ENCODE measurements at places on chromosomes 3 and 15.
A peak's percentile ranks its signal among the peaks of the same experiment; 100 is the strongest.

GRCh38 chr15:85402195-85402881, 21.9 kb downstream of the AKAP13 start:
- DNase-seq, result no peak

- DNase-seq, result no peak
Observed at GRCh38 chr15:47206358-47206978, 510.8 kb upstream of the SEMA6D start.

DNA sequence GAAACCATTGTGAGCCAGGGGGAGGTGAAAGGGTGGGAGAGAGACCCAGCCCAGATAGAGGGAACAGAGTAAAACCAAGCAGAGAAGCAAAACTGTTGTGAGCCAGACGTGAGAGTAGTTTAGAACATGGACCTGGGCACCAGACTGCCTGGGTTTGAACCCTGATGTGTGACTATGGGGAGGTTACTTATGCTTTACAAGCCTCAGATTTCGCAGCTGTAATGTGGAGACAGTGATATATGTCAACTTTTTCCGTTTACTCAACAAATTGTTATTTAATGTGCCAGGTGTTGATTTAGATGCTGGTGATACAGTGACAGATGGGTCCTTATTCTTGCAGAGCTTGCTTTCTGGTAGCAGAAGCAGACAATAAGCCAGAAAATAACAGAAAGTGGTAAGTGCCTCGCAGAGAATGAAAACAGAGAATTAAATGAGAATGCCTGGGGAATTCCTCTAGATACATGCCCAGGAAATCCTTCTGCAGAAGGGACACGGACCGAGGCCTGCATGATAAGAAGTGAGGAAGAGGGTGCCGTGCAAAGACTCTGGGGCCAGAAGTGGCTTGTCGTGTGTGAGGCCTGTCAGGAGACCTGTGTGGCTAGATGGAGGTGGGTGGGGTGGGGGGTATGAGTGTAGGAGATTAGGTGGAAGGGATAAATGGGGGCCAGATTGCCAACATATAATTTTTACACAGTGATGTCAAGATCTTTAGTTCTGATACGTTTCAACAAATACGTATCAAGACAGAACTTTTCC, 15.0 kb downstream of the KAT2B start:
- no peak for DNase-seq

DNA sequence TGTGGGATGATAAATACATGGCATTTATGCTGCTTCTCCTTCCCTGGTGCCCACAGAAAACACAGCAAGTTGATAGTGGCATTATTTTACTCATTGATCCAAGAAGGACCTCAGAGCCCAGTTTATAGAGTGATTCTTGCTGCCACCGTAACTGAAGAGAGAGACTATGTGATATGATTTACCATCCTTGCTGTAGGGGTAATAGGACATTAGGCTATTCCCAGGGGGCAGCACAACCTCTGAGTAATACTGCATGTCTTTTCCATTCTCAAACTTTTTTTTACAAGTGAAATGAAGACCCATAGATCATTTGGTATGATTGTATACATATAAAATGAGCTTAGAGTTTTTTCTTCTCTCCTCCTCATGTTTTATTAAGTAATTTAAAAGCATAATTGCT, 136.4 kb downstream of the ABI3BP start:
- DNase-seq, result no peak

GRCh38 chr15:50353251-50353974, 1.6 kb downstream of the GABPB1 start:
- DNase-seq, result peak; percentile 11

- DNase-seq, result no peak
Observed at GRCh38 chr15:93201940-93202339, 112.9 kb upstream of the RGMA start.

DNA sequence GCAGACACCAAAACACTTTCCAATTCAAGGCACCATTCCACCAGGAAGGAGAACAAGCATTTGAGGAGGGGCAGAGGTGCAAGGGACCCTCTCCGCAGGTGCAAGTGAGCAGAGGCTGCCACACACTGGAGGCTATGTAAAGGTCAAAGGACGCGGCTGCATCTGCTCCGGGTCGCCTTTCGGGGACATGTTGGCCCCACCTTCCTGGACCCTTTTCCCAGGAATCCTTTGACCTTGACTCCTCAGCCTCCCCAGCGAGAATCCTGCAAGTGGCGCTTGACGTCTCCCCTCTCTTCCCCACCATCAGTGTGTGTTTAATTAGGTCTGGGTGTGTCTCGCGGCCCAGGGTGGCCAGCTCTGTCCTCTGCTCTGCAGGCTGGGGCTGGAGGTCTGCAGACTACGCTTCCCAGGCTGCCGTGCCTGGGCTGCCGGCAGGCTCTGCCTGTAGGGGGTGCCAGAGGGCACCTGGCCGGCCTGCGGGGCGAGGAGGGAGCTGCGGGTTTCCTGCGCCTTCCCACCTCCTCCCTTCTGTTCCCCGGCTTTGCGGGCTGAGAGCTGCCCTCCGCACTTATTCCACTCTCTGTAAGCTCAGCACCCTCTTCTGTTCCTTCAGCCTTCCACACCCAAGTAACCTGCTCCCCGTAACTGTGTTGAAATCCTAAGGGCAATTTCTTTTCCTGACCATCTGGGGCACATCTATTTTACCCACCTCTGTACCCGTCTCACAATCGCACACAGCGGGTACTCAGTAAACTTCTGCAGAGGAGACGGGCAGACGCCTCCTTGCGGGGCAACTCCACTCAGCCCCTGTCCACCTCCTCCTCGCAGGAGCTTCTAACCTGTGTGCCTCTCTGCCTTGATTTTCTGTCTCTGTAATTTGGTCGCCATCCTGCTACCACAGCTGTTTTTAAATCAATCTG, 129.8 kb downstream of the NSMCE3 start:
- DNase-seq, result no peak

- DNase-seq, result no peak
Observed at GRCh38 chr15:78060232-78060631, 17.3 kb downstream of the TBC1D2B start.

DNA sequence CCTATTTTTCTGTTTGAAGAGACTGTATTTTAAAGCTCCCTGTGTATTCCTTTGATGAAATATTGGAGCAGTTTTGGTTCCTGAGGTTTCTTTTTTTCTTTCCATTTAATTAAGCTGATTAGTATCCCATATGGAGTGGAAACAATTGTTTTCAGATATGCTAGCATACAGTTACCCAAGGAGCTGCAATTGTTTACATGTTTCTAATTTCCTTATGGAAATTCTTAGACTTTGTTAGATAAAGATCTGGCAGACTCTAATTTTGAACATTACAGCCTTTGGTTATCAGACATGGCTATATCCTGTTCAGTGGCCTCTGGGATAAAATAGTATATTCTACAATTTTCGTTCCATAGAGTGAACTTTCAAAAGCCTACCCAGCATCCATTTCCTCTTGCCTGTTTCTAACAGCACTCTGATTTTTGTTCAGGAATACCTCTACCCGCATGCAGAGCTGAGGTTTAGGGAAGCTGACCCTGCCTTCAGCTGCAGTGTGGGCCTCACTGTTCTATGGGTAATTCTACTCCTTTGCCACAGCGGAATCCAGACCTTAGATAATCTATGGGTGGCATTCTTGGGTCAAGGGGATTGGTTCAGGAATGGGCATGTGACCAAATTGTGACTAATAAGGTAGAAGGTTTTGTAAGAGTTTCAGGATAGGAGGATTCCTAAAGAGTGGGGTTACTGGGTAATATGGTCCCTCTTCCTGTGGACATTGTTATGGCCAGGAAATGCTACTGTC, 161.1 kb upstream of the ANKRD28 start:
- DNase-seq, result no peak

DNA sequence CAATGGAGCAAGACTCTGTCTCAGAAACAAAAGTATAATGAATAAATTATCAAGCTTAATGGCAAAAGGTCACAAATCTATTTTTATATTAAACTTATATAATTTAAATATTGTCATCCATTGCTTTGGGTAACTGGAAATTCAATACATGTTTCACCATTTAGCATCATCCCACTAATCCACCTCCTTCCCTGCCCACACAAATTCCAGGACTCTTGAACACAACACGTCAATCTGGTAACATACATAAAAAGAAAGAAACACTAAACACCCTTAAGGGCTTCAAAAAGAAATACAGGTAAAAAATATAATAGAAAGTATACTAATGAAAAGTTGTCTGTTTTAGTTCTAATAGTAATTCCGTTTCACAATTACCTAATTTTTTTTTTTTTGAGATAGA, 149.4 kb downstream of the STAG1 start:
- no peak for DNase-seq

DNA sequence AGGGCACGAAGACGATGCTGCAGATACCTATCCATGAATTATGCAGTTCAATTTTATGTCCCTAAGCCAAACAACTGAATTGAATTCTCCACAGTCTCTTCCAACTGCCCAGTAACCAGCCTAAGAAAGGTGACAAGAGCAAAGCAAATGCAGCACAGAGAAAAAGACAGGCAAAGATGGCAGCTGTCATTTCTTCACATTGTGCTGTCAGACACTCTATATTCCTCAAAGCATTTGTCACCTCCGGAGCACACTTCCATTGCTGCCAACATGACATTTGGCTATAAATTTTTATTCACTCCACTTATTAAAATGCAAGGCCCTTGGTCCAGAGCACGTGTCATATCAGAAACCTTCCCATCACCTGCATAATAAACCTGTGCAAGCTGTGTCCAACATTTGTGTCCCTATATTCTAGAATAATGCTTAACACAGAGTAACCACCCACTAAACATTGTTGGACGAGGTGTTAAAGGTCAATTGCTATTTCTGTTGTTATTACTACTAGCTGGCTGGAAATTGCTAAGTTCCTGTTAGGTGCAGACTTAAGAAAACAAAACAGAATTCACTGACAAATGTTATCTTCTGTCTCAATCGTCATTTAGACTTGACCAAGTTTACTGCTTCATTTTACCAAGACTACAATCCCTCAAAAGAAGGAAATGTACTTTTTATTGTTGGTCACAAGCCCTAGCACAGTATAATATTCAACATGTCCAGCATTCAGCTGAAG, 89.7 kb downstream of the MAGI1 start:
- DNase-seq, result no peak

DNA sequence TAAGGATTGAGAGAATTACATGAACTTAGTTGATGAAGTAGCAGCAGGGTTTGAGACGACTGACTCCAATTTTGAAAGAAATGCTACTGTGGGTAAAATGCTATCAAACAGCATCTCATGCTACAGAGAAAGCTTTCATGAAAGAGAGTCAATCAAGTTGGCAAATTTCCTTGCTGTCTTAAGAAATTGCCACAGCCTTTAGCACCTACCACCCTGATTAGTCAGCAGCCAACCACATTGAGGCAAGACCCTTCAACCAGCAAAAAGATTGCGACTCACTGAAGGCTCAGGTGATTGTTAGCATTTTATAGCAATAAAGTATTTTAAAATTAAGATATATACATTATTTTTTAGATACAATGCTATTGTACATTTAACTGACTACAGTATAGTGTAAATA, 80.9 kb downstream of the RAP2B start:
- no peak for DNase-seq

GRCh38 chr3:149612456-149612855, 45.4 kb downstream of the WWTR1 start:
- DNase-seq, result no peak

GRCh38 chr15:47565949-47566348, 151.4 kb upstream of the SEMA6D start:
- DNase-seq, result no peak

GRCh38 chr15:80152896-80153876, at the start of gene FAH:
TSS of gene FAH (plus strand) at chr15:80152999. CDS start at chr15:80153055, 56 bp downstream.
- DNase-seq, result peak; percentile 20

- no peak for DNase-seq
Observed at GRCh38 chr3:108153451-108153981, 62.7 kb upstream of the CD47 start.

DNA sequence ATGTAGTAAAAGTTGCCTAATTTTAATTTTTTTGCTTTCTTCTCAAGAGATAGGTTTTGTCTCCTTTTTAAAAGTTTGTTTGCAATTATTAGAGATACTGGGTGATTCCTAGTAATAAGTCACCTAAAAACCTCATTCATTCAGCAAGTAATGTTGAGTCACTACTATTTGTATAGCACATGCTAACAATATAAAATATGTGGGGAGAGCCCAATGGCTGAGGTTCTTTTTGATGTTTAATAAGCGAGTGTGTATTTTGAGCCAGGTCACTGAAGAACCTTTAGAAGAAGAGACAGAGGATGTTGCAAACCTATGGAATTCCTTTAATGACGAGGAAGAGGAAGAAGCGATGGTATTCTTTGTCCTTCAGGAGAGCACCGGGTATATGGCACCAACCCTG, 123.7 kb upstream of the CHRM5 start:
- DNase-seq, result no peak

DNA sequence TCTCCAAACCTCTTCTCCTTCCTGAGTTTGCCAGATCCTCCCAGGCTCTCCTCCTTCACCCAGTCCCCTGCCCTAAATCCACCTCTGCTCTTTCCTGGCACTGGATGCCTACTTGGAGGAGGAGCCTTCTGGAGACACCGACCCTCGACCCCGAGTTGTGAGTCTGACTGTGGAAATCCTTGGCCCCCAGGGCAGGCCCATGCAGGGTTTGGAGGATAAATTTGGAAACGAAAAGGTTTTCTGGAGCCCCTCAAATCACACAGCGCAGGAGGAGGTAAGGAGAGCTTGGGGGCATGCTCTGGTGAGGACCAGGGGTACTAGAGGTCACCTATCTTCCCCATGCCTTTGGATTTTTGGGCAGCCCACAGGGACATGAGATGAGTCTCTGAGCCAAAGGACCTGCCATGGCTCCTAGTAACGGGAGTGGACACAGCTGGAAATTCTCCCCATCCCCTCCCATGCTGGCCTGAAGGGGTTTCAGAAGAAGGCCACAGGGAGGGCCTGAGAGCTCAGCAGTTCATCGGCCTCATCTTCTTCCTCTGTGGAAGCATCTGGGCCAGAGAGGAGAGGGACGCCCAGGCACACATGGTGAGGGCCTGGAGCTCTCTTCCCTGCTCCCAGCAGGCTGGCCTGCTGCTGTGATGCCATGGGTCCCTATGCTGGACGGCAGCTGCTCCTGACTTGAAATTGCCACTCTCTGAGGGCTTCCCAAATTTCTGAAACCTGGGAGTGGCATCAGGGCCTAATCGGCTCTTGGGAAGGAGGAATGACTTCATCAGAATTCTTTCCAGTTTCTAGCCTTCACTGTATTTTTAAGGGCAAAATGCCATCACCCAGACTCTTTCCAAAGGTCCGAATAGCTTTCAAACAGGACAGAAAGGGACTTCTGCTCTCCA, 68.6 kb upstream of the ITGA11 start:
- DNase-seq, result no peak

DNA sequence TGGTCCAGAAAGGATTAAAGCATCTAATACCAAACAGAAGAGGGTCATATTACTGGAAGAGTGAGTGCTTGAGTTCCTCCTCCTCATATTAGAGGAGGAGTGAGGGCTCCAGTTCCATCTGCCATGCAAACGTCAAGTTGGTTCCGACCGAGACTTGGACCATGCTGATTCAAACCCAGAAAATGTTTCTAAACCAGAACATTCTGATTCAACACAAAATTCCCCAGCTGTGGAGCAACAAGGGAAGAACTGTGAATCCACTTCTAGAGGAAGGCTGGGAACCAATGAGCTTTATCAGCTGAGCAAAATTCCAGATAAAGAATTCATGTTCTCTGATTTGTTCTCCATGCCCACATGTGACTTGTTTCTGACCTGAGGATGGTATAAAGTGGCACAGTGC, 135.6 kb upstream of the WNT5A start:
- DNase-seq, result no peak

- DNase-seq, result no peak
Observed at GRCh38 chr3:17129556-17129955, 244.8 kb downstream of the PLCL2 start.

- DNase-seq, result no peak
Observed at GRCh38 chr3:46934072-46934471, 42.5 kb downstream of the CCDC12 start.

GRCh38 chr15:68494573-68495110, 62.7 kb upstream of the ITGA11 start:
- no peak for DNase-seq

GRCh38 chr3:11155341-11156025, 1.2 kb downstream of the HRH1 start:
- peak; percentile 53 for DNase-seq
